ENCODE measurements at places on chromosomes 3 and 15.

DNA sequence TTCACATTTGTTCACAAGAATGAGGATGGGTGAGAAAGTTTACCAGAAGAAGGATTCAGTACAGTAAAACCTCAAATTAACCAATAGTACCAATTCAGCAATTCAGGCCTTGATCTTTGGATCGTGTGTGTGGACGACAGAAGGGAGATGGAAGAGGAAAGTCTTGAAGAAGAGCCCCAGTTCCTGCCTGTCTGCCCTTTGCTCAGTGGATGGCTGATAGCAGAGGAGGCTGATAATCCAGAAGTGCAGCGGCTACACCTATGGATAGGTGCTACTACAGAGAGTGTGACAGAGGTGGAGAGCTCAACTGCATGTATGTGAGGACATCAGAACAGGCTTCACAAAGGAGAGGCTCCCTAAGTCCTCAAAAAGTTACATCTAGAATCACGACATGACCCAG, 29.2 kb upstream of the PLXND1 start:
- DNase-seq = no peak

- DNase-seq = no peak
Observed at GRCh38 chr3:63538919-63539318, 113.6 kb upstream of the SNTN start.

GRCh38 chr3:179949412-179949811, 87.3 kb downstream of the PEX5L start:
- no peak for DNase-seq

- no peak for DNase-seq
Observed at GRCh38 chr3:13684350-13684749, 135.4 kb downstream of the FBLN2 start.
